ENCODE measurements at places on chromosomes 6 and 20.

GRCh38 chr20:50328222-50328979 lies 137.8 kb downstream of the CEBPB start:
- DNase-seq, result no peak

DNA sequence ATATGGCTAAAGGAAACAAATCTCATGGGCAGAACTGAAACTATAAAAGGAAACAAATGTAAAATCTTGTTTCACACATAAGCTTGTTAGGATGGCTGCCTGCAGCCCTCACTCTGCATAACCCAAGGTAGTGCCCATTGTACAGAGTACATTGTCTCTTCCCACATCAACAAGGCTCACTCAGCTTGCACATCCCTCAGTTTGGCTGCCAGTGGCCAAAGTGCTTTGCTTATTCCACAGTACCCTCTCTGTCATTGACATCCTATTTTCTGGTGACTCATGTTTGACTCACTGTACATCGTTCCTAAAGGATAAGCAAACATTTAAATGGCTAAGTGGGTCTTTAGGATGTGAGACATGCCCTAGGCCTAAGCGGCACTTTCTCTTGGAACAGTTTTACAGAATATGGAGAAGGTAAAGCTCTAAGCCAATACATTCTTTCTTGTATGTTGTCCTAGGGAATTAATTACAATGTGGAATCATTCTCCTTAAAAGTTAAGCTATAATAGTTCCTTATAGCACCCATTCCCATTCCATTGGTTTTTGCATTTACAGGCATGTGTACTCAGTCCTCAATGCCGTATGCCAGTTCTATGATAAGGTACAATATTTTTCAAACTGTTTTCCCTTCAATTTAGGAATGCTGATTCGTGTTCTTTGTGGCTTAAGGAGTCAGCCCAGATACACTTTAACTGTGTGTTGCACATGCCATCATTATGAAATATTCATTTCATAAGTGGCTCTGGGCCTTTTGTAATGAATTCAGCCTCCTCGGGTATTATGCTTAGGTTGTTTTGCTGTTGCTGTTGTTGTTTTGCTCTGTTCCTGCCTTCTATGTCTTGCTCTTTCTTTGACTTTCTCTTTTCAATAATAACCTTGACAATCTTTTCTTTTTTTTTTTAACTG lies 5.5 kb downstream of the ANKEF1 start:
- no peak for DNase-seq

GRCh38 chr20:33781133-33781532 lies 30.0 kb upstream of the CHMP4B start:
- no peak for DNase-seq

DNA sequence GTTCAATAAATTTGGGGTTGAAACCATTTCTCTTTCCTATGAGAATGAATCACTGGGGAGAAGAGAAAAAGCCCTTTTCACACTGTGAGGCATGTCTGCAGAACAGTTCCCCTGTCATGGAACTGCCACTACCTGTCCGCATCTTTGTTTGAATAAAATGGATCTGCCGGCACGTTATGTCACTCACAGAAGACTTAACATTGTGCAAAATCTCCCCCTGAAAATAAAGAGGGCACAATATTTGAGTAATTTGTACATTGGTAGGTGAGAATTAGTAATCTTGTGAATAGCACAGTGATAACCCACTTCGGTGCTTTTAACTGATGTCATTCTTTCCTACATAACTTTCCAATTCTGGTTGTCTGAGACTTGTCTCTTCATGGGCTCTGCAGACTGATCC lies 804.0 kb downstream of the C6orf118 start:
- DNase-seq, result no peak

DNA sequence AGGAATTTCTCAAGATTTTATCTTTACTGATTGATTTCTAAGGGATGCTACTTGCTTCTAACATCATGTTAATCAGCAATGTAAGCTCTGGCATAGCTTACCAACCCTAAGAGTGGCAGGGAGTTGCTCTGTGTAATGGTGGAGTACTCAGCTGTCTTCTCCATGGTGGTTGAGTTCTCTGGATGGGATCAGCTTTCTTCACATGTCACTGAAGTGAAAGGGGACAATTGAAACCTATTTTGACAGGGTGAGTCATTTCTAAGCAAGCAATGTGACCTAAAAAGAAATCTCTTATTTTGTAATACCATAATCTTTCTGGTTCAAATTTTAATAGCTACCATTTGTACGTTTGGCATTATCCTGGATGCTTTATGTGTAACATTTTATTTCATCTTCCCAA lies 430.4 kb downstream of the GJA1 start:
- DNase-seq, result no peak

Data from DMS 273 treated with DMSO at 0.1 percent for 48 hours (cell line).